CD4-positive, alpha-beta T cell treated with Interleukin-2 at 100 ng/mL for 4 hours (primary cell): ENCODE measurements at places on chromosomes 16 and 17.

DNA sequence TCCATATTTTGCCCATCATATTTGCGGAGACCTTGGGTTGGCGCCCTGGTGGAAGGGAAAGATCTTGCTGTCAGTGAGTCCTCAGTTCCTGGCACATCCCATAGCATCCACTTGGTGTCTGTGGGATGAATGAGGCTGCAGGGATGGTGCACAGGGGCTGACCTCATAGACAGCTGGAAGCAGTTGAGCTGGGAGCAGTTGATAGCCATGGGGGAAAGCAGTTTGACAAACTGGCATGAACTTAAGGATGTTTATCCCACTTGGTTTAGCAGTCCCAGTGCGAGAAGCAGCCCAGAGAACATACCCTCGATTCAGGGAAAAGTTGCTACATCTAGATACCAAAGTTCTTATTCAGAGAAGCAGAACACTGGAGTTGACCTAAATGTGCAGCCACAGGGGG lies 80.7 kb downstream of the SNX29 start:
- no peak for DNase-seq

DNA sequence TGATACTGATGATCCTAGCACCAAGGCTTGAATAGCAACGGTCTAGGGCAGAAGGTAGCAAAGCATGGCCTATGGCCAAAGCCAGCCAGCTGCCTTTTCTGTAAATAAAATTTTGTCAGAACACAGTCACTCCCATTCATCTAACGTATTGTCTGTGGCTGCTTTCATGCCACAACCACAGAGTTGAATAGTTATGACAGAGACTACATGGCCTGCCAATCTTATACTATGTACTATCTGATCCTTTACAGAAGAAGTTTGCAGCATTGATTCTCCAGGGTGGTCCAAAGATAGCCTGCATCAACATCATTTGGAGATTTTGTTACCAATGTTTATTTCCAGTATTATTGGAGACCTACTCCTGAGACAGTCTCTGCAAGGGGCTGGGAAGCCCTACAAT lies 19.9 kb upstream of the MMD start:
- DNase-seq: no peak

- DNase-seq: no peak
Measured at GRCh38 chr16:70526403-70526802, 2.8 kb downstream of the SF3B3 start.

DNA sequence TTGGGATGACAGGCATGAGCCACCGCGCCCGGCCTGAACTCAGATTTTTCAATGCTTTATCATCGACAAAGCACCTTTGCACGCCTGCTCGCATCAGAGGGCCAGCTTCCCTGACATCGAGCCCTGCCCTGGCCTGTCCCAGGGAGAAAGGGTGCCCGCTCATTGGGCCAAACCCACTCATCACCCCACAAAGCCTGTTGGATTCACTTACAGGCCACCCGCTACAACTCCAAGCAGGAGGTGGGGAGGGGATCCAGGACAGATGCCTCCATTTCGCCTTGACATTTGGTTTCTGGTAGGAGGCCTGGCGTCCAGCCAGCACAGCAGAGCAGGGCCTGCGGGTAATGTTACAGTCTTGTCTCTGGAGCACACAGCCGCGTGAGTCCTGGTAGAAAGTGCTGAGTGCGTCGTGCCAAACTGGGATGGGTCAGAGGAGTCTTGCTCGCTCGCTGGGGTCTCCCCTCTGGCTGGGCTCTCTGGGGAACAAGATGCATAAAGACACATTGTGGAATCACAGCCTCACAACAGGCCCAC lies 19.8 kb downstream of the SMTNL2 start:
- no peak for DNase-seq

DNA sequence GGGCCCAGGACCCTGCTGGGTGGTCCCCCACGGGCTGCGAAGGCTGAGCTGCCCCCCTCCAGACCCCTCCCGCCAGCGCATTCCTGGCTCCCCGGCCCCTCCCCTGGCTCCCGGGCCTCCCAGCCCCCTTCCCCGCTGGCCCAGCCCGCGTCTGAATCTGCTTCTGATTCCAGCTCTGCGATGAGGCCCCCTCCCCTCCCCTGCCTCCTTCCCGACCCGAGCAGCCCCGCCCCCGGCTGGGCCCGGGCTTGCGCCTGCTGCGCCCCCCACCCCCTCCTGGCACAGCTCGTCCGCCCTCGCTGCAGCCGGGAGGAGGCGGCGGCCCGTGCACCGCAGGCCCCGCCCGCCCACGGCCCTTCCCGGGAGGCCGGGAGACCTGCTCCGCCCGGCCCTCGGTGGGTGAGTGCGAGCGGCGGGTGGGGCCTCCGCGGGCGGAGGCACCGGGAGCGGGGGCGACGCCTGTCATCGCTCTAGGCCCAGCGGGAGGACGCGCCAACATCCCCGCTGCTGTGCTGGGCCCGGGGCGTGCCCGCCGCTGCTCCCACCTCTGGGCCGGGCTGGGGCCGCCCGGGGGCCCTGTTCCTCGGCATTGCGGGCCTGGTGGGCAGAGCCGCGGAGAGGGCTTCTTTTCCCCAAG lies at the start of gene NTN3:
NTN3 (plus strand) TSS at position 282 of the 637 bp plus-strand sequence. CDS start 405 bp downstream, outside the sequence.
- no peak for DNase-seq

GRCh38 chr16:3144321-3144983 lies 9.6 kb downstream of the ZNF213 start:
- no peak for DNase-seq

DNA sequence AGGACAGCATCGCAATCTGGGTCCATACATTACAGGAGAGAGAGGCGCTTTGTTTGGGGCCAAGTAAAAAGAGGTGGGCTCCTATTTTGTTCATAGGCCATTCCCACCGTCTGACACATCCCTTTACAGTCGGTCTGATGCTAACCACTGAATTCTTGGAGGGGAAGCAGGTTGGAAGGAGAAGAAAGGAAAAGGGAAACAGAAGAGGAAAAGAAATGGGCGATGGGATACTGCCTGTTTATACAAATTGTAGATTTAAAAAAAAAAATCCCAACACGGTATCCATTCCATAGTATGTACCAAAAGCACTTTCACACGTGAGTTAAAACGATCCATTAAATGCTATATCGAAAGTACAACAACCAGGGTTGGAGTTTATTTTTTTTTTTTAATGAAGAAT lies 4.0 kb upstream of the ZFHX3 start:
- no peak for DNase-seq

- no peak for DNase-seq
Measured at GRCh38 chr16:88344411-88345030, 38.2 kb upstream of the ZNF469 start.

- DNase-seq: no peak
Measured at GRCh38 chr17:9002606-9003354, 18.5 kb upstream of the NTN1 start.

- no peak for DNase-seq
Measured at GRCh38 chr17:3730881-3731429, 7.3 kb downstream of the HASPIN start.

GRCh38 chr16:89115216-89115861 lies 21.7 kb downstream of the ACSF3 start:
- peak; percentile 90 for DNase-seq

DNA sequence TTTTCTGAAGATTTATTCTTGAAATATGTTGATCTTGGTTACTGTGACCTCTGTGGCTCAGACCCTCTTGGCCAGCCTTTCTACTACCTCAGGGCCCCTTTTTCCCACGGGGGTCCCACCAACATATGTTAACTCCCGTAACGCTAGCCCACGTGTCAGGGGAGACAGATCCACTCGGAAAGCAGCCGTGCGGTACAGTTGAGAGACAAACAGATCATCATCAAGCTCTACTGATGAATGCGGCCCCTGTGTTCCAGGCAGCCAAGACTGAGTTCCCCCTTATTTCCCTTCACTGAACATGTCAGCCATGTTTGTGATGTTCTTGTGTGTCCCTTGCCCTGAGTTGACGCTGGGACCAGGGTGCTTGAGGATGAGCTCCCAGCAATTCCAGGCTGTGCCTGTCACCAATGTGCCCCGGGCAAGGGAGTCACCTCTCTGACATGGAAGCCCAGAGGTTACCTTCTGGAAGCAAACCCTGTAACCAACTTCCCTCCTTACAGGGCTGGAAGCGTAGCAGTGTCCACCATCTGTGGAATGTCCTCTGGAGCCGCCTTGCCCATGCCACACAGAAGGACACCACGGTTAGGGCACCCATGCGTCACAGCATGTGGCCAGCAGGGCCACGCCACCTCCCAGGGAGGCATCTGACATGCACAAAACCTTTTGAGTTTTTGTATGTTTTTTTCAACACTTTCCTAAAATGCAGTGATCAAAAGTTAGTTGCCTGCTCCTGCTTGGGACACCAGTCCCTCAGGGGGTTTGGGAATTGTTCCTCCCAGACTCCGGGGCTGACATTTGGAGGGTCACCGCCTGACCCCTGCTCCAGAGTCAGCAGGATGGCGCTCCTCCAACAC lies 193.7 kb upstream of the CHMP6 start:
- DNase-seq: no peak

- DNase-seq: no peak
Measured at GRCh38 chr17:12485361-12485906, 180.3 kb upstream of the MYOCD start.

DNA sequence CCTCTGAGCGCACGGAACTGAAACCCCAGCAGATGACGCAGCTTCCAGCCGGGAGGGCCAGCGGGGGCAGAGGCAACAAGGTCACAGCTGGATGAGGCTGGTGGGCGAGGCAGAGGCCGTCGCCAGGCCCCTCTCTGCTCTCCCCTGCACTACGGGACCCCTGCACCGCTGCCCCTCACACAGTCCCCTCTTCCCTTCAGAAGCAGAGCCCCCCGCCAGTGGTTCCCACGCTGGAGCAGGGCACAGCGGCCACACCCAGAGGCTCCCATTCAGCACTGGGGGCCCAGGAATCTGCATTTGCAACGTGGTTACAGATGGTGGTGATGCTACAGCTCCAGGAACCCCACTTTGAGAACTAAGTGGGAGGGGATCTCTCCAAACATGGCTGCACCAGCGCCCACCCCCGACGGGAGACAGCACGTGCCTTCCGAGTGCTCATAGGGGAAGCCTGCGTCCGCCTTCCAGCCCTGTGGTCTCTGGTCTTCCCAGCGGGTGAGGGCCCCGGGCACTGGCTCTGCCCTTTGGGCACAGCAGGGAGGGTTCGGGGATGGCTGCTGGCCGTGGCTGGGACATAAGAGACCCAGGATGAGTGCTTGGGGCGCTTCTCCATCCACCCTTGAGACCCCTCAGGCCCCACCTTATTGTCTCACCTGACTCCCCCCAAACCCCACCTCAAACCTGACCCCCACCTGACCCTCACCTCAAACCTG lies 4.7 kb upstream of the RAB40B start:
- DNase-seq: no peak

DNA sequence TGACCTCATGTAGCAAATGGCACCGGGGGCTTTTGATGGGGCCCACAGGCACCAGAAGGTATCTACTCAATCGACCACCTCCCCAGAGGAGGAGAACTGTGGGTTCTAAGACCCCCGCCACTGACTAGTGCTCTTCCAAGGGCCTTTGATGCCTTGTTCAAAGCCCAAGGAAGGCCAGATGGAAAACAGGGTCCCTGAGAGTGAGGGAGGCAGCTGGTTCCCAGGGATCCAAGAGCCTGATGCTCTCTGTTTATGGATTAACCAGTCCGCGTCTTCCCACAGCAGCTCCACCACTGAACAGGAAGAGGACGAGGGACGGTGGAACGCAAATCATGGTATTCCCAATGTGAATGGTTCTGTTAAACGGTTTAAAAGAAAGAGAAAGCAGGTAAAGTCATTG lies 7.6 kb downstream of the PHB1 start:
- no peak for DNase-seq

DNA sequence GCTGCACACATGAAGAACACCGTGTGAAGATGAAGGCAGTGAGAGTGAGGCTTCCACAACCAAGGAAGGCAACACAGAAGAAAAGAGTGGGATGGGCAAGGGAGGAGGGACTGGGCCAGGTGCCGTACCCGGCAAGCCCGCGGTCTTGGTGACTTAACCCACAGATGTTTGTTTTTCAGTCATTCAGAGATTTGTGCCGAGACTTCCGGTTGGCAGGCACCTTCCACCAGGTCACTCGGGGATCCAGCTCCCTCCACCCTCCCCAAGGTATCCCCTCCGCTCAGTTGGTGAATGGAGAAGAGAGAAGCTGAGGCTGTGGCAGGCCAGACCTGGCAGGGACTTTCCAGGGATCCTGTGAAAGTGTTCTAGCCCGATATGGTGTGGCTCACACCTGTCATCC lies 4.9 kb upstream of the KREMEN2 start:
- no peak for DNase-seq

DNA sequence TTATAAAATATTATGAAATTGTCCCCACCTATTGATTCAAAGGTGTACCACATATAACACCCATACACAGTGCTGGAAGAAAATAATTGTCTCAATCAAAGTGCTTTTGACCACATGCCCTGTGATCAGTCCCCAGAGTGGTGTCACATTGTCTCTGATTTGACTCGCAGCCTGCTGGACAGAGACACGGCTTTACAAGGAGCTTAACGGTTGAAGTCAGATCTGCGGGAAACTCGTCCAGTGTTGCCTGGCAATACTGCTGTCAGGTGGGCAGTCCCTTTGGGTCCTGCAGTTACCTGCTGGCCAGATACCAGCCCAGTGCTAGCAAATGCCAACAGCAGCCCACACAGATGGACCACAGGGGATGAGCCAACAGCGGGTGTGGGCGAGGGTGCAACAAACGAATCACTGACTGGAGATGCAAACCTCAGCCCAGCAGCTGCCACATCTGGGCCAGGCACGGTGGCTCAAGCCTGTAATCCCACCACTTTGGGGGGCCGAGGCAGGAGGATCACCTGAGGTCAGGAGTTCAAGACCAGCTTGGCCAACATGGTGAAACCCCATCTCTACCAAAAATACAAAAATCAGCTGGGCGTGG lies 26.2 kb upstream of the SSTR2 start:
- DNase-seq: no peak

- DNase-seq: no peak
Measured at GRCh38 chr16:83830091-83830768, 22.5 kb downstream of the HSBP1 start.

DNA sequence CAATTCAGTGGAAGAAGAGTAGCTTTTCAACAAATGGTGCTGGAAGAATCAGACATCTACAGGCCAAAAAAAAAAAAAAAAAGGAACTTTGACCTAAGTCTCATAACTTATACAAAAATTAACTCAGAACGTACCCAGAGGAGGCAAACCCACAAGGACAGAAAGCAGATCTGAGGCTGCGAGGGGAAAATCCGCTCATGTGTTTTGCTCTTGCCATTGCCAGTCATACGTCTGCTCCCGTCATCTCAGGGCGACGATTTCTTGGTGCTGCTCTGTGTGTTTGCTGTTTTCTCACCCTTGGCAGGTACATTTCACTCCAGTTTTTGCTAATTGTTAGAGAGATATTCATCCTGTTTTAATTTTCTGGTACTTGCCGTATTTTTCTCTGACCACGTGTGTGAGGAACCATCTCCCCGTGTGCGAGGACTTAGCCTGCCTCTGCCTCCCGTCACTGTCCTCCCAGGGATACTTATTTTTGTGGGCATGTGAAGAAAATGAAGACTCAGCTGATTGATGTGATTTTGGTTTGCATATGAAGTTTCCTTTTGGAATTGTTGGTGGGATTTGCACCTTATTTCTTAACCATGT lies 33.4 kb upstream of the ACSF3 start:
- peak; percentile 3 for DNase-seq

GRCh38 chr16:51875834-51876600 lies 670.9 kb downstream of the TOX3 start:
- no peak for DNase-seq
